ENCODE measurements at places on chromosomes 3 and 15. TPM values are rescaled to one million over a fixed set of nuclear protein-coding genes. Genes with fewer than 3 reads are reported as not detected.

Gene CA12
- total RNA-seq: 0.07 TPM

Gene ISLR2
- total RNA-seq: not detected

GRCh38 chr15:58524247-58524646 lies 92.5 kb downstream of the LIPC start:
- DNase-seq: no peak
- H3K27ac ChIP-seq: no peak overlapping the region
- no peaks in the 10 kb centered on the region for H3K36me3 ChIP-seq
- H3K4me1 ChIP-seq: no peaks in the 10 kb centered on the region

GRCh38 chr3:25428789-25429335 lies 799 bp downstream of the RARB start:
- peaks cover 46% of the 10 kb centered on the region for H3K27me3 ChIP-seq
- H3K27ac ChIP-seq: no peak overlapping the region
- DNase-seq: no peak
- H3K4me1 ChIP-seq: peaks cover 3% of the 10 kb centered on the region

GRCh38 chr3:38597502-38598060 lies 51.9 kb downstream of the SCN5A start:
- DNase-seq: no peak
- H3K4me3 ChIP-seq: no peak overlapping the region
- no peaks in the 10 kb centered on the region for H3K36me3 ChIP-seq
- no peak overlapping the region for H3K27ac ChIP-seq
- H3K4me1 ChIP-seq: no peaks in the 10 kb centered on the region

DNA sequence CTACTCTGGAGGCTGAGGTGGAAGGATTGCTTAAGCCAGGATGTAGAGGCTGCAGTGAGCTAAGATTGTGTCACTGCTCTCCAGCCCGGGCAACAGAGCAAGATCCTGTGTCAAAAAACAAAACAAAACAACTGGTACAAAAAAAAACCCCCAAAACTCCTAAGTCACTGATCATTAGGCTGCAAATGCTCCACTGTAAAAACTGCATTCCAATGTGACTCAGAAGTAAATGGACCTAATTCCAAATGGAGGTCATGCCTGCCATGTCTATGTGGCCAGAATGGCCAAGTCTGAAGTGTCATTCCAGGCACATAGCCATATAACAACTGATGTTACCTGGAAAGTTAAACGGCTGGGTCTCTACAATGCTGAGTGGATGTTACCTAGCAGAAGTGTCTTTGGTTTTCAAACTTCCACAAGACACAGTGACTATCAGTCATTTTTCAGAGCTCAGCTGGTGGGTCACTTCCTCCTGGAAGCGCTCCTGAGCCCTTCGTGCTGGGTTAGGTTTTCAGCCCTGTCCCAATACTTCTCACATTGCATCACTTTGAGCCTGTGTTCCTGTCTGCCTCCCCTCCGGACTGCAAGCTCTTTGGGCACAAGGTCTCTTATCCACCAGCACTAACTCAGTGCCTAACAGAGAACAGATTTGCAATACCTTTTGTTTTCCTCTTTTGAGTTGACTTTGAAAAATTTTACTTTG lies 10.6 kb downstream of the FSTL1 start:
- peaks cover 9% of the 10 kb centered on the region for H3K27me3 ChIP-seq
- no peaks in the 10 kb centered on the region for H3K4me1 ChIP-seq
- no peak overlapping the region for H3K4me3 ChIP-seq
- H3K36me3 ChIP-seq: no peaks in the 10 kb centered on the region
